Cardiac muscle cell (in vitro differentiated cells and primary cell): ENCODE measurements at places on chromosomes 2 and 18. TPM values are rescaled to one million over a fixed set of nuclear protein-coding genes. Genes with fewer than 3 reads are reported as not detected.

DNA sequence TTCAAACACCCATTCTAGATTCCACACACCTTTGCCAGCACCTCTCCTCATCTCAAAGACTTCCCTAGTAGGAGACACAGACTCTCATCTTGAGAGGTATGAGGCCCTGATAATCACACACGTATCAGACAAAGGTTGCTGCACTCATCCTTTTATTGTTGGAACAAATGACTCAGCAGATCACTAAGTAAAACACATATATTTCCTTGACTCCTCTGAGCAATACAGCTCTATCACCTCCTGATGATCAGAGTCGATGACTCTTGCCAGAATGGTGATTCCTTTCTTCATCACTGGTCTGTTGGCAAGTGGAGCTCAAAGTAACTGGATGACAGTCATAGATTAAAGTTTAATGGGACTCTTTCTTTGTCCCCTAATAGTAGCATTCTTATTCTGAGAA lies 1049.2 kb upstream of the ZEB2 start:
- peak; percentile 6 for DNase-seq

- no peak for DNase-seq
Observed at GRCh38 chr18:939166-939565, 34.5 kb downstream of the ADCYAP1 start.

Gene KRTCAP3
- total RNA-seq = 1.3 and 2.8 TPM in 2 replicates

Gene UGT1A5
- total RNA-seq = not detected in 2 replicates

DNA sequence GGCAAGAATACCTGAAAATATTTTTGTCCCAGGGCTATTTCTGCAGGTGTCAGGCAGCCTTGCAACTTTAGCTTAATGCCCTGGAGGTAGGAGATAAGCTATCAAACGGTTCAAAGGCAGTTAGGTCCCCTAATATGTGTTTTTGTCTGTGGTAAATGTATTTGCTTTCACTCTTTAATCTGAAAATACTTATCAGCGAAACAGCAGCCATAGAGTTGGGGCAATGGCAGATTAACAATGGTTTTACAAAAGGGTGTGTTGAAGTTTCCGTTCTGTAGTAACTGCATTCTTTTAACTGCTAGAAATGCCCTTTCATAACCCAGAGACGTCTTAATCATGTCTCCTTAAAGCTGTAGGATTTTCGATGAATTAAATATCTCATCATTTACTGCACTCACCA lies 265.0 kb upstream of the TRIB2 start:
- DNase-seq = peak; percentile 52

Gene GCG
- not detected in 2 replicates for total RNA-seq

Gene CROCC2
- total RNA-seq = not detected in 2 replicates

Gene SCN3A
- 0.04 and 0.06 TPM in 2 replicates for total RNA-seq
